Activated CD4-positive, alpha-beta T cell treated with anti-CD3 and anti-CD28 coated beads for 36 hours (primary cell): ENCODE measurements at places on chromosomes 2 and 18.

GRCh38 chr2:98099939-98100743 lies 13.2 kb downstream of the VWA3B start:
- DNase-seq, result no peak

DNA sequence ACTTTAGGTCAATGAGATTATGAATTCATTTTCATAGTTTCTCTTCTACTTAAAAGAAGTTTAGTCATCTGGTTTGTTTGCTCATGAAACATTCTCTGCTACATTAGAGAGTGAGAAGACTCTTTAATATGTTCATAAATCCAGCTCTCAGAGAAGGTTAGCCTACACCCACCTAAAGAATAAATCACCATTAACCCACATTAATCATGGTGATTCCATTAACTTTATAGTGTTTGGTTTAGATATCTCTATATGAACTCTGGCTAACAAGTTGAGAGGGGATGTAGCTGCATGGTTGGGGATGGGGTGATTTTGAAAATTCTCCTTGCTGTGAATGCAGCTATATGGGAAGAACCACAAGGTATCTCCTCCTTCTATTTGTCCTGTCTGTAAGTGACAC lies 10.7 kb downstream of the TFPI start:
- DNase-seq, result no peak

GRCh38 chr2:105393373-105394055 lies 5.3 kb downstream of the FHL2 start:
- DNase-seq, result no peak

DNA sequence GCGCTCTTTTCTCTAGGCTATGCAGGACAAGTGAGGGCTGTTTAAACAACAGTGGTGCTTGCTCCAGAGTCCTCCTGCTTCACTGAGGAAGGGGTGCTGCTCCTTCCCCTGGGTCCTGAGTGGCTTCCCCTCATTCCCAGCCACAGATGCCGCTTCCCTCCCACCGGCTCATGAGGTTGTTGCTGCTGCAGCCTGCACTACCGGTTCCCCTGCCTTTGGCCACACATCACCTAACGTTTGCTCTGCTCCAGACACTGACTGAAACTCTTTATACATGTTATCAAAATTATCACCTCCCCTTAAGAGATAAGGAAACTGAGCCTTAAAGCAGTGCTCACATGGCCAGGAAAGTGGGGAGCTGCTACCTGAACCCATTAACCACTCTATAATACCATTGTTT lies 130.8 kb upstream of the LGALSL start:
- no peak for DNase-seq

GRCh38 chr2:151051574-151052220 lies 210.0 kb downstream of the RBM43 start:
- DNase-seq, result peak; percentile 34

GRCh38 chr2:74302865-74303264 lies 40.4 kb downstream of the SLC4A5 start:
- DNase-seq, result no peak

DNA sequence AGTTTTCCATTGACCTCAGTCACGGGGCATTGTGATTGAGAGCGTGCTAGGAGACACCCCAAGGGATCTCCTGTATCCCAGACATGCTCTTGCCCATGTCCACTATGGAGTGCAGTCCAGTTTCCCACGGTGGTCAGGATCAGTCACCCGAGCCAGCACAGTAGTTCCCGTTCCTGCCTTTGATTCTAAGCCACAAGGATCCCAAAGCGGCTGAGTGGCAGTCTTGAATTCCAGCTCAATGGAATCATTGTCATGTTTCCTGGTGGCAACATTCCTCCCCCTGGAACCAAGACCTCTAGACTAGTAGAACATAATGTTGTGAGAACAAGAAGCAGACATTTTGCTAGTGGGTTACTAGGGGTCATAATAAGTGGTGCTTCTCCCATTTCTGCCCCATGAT lies 154.3 kb downstream of the SEPTIN10 start:
- no peak for DNase-seq

DNA sequence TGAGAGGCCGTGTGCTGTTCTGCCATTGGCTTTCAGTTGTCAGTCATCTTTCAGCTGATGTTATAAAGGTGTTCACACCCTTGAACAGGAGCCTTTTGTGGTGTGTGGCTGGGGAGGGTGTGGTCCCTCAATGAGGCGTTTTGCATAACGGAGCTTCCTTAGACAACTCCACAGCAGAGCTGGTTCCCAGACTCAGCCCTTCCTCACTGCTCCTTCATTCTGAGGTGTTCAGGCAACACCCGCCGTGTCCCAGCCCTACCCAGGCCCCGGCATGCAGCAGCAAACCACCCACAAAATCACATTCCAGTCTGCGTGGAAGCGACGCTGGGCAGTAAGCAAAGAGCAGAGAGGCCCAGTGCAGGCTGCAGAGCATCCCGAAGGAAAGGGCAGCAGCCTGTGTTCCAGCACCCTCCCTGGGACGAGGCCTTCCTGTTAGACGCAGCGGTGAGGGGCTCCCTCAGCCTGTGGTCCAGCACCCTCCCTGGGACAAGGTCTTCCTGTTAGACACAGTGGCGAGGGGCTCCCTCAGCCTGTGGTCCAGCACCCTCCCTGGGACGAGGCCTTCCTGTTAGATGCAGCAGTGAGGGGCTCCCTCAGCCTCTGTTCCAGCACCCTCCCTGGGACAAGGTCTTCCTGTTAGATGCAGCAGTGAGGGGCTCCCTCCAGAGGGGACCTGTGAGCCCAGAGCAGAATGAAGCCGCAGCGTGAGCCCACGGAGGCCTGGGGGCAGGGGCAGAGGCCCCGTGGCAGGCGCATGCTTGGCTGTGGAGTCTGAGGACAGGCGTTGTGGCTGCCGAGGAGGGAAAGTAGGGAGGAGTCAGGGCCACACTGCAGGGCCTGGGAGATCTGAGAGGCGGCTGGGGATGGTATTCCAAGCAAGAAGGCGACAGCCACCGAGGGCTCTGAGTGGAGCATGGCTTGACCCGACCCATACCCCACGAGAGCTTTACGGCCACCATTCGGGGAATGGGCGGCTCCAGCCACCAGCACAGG lies 201.8 kb upstream of the HDAC4 start:
- no peak for DNase-seq

- DNase-seq, result no peak
Observed at GRCh38 chr2:70036290-70036689, 51.0 kb upstream of the PCBP1 start.

- no peak for DNase-seq
Observed at GRCh38 chr2:167048829-167049228, 160.5 kb downstream of the XIRP2 start.

GRCh38 chr2:69960821-69961220 lies 610 bp downstream of the ASPRV1 start:
- no peak for DNase-seq
